ENCODE measurements at places on chromosomes 11 and 22. TPM values are rescaled to one million over a fixed set of nuclear protein-coding genes. Genes with fewer than 3 reads are reported as not detected.

Gene MS4A4A
- total RNA-seq: 7.9 TPM

Gene SYTL2
- total RNA-seq: 151 TPM

Gene HORMAD2
- not detected for total RNA-seq

Gene ELMOD1
- not detected for total RNA-seq

Gene SLC6A5
- not detected for total RNA-seq

Gene SHANK2
- total RNA-seq: 0.53 TPM

Gene CCDC89
- 16.6 TPM for total RNA-seq

Gene PRRG4
- total RNA-seq: 3.0 TPM

GRCh38 chr11:71204294-71204693 lies 48.1 kb downstream of the SHANK2 start:
- H3K4me3 ChIP-seq: no peak overlapping the region
- H3K27ac ChIP-seq: no peak overlapping the region
- no peaks in the 10 kb centered on the region for H3K4me1 ChIP-seq
- DNase-seq: no peak

GRCh38 chr11:102111011-102111786 lies 952 bp downstream of the YAP1 start:
- DNase-seq: no peak
- no peaks in the 10 kb centered on the region for H3K4me1 ChIP-seq
- H3K4me3 ChIP-seq: peak overlapping the region; percentile 89
- H3K27me3 ChIP-seq: no peaks in the 10 kb centered on the region
- no peaks in the 10 kb centered on the region for H3K36me3 ChIP-seq

DNA sequence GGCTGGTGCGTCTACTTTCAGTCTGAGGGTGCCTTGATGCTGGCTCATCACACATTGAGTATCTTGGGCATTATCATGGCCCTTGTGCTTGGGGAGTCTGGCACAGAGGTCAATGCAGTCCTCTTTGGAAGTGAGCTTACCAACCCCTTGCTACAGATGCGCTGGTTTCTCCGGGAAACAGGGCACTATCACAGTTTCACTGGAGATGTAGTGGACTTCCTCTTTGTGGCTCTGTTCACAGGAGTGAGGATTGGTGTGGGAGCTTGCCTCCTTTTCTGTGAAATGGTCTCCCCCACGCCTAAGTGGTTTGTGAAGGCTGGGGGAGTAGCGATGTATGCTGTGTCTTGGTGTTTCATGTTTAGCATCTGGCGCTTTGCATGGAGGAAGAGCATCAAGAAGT lies 4.9 kb downstream of the TLCD5 start:
- H3K27me3 ChIP-seq: no peaks in the 10 kb centered on the region
- peaks cover 13% of the 10 kb centered on the region for H3K36me3 ChIP-seq
- H3K4me1 ChIP-seq: peaks cover 45% of the 10 kb centered on the region
- H3K4me3 ChIP-seq: no peak overlapping the region
- no peak overlapping the region for H3K27ac ChIP-seq

DNA sequence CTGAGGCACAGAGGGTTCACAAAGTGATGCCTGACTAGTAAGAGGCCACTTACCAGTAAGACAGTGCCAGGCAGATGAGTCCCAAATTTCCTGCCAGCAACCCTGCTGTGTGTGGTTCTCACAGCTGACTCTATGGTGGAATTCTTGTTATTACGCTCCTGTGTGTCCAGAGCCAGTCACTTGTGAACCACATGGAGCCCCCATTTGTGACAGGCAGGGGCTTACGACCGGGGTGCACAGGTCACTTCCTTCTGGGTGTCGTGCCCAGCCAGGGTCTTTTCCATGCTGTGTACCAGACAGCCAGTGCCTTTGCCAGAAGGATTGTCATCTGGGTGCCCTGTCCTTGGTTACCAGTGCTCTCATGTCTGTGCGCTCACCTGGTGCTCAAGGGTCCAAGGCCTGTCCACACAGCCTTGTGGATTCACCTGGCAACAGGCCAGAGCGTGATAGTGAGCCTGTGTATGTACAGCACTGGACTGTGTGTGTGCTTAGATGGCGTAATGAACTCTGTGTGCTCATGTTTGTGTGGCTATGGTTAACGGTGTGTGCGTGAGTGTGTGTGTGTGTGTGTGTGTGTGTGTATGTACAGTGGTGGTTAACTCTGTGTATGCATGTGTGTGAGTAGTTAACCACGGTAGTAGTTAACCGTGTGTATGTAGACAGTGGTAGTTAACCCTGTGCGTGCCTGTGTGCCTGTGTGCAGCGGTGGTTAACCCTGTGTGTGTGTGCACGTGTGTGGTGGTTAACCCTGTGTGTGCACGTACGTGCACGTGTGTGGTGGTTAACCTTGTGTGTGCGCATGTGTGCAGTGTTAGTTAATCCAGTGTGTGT lies 18.6 kb downstream of the GRAMD4 start:
- H3K27ac ChIP-seq: no peak overlapping the region
- H3K27me3 ChIP-seq: no peaks in the 10 kb centered on the region
- no peaks in the 10 kb centered on the region for H3K36me3 ChIP-seq
- no peak for DNase-seq

GRCh38 chr22:39598017-39598965 lies 27.7 kb downstream of the CACNA1I start:
- H3K4me1 ChIP-seq: no peaks in the 10 kb centered on the region
- H3K27ac ChIP-seq: no peak overlapping the region
- H3K4me3 ChIP-seq: no peak overlapping the region

DNA sequence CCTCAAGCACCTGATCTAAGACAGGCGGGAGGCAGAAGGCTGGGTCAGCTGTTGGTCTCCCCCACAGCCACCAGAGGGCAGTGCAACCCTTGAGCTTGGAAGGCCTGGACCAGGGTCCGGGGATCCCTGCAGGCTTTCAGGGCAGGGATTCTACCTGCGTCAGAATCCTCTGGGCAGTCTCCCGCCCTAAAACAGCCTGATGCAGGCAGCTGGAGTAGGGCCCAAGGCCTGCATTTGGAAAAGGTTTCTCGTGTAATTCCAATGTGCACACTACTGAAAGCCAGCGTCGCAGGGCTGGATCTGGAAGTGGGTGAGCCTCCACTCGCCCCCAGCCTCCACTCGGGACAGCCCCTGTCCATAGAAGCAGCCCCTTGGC lies 31.8 kb downstream of the BID start:
- no peaks in the 10 kb centered on the region for H3K27me3 ChIP-seq
- H3K27ac ChIP-seq: no peak overlapping the region
- H3K4me1 ChIP-seq: no peaks in the 10 kb centered on the region
- H3K4me3 ChIP-seq: no peak overlapping the region
- DNase-seq: no peak

DNA sequence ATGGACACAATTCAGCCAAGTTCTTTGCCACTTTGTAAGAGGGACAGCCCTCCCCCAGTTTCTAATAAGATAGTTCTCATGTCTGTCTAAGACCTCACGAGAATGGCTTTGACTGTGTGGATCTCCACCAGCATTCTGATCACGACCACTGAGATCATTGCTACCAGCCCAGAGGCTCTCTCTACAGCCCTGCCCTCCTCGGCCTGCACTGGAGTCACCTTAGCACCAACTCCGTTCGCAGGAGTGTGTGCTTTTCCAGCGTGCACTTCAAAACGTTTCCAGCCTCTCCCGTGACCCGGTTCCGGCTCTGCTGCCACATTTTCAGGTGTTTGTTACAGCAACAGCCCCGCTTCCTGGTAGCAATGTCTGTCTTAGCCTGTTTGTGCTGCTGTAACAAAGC lies 26.2 kb downstream of the TSPAN32 start:
- no peaks in the 10 kb centered on the region for H3K27me3 ChIP-seq
- no peak overlapping the region for H3K27ac ChIP-seq
- H3K4me3 ChIP-seq: no peak overlapping the region
- no peaks in the 10 kb centered on the region for H3K4me1 ChIP-seq
- DNase-seq: no peak
- H3K36me3 ChIP-seq: no peaks in the 10 kb centered on the region

DNA sequence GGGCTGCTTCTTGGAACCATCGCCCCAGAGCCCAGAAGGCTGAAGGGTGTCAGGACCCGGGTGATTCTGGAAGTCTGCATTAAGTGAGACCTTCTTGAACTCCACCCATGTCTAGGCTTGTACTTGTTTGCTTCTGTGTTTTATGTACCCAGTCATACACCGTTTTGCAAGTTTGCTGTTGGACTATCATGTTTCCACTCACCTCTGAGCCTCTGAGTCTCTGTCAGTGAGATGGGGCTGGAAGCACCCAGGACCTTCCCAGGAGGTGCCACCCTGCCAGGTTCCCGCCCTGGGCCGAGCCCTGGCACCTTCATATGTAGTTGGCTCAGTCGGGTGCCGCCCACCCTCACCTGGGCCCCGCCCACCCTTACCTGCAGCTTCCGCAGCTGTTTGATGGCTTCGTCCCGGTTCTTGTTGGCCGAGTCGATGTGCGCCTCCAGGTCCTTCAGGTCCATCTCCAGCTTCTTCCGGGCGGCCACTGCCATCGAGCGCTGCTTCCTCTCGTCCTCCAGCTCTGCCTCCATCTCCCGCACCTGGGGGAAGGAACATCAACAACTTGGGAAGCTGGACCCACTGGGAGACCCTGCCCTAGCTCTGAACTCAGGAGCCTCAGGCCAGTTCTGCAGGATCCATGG lies 35.1 kb downstream of the APOL1 start:
- H3K27me3 ChIP-seq: no peaks in the 10 kb centered on the region
- no peak overlapping the region for H3K4me3 ChIP-seq
- no peak for DNase-seq
- H3K36me3 ChIP-seq: peaks cover 84% of the 10 kb centered on the region
- H3K4me1 ChIP-seq: no peaks in the 10 kb centered on the region

- peaks cover 20% of the 10 kb centered on the region for H3K36me3 ChIP-seq
- DNase-seq: no peak
- H3K4me3 ChIP-seq: no peak overlapping the region
- no peaks in the 10 kb centered on the region for H3K27me3 ChIP-seq
- no peaks in the 10 kb centered on the region for H3K4me1 ChIP-seq
These were observed 183.2 kb upstream of the PITPNB start for GRCh38 chr22:28102151-28102812.

- H3K27me3 ChIP-seq: no peaks in the 10 kb centered on the region
- no peak overlapping the region for H3K27ac ChIP-seq
- H3K4me3 ChIP-seq: no peak overlapping the region
- no peaks in the 10 kb centered on the region for H3K4me1 ChIP-seq
These were observed 13.0 kb upstream of the CARD18 start for GRCh38 chr11:105152560-105152959.

GRCh38 chr11:112506852-112507251 lies 246.2 kb upstream of the PLET1 start:
- H3K27me3 ChIP-seq: no peaks in the 10 kb centered on the region
- DNase-seq: no peak
- no peak overlapping the region for H3K27ac ChIP-seq
- no peaks in the 10 kb centered on the region for H3K36me3 ChIP-seq
- H3K4me1 ChIP-seq: no peaks in the 10 kb centered on the region

GRCh38 chr11:14783788-14784187 lies 108.2 kb downstream of the CYP2R1 start:
- no peak for DNase-seq
- no peaks in the 10 kb centered on the region for H3K4me1 ChIP-seq
- no peaks in the 10 kb centered on the region for H3K27me3 ChIP-seq
- H3K36me3 ChIP-seq: no peaks in the 10 kb centered on the region

GRCh38 chr22:24289114-24289513 lies 18.5 kb downstream of the SPECC1L start:
- no peaks in the 10 kb centered on the region for H3K36me3 ChIP-seq
- H3K27ac ChIP-seq: peak overlapping the region; percentile 79
- no peak for DNase-seq

DNA sequence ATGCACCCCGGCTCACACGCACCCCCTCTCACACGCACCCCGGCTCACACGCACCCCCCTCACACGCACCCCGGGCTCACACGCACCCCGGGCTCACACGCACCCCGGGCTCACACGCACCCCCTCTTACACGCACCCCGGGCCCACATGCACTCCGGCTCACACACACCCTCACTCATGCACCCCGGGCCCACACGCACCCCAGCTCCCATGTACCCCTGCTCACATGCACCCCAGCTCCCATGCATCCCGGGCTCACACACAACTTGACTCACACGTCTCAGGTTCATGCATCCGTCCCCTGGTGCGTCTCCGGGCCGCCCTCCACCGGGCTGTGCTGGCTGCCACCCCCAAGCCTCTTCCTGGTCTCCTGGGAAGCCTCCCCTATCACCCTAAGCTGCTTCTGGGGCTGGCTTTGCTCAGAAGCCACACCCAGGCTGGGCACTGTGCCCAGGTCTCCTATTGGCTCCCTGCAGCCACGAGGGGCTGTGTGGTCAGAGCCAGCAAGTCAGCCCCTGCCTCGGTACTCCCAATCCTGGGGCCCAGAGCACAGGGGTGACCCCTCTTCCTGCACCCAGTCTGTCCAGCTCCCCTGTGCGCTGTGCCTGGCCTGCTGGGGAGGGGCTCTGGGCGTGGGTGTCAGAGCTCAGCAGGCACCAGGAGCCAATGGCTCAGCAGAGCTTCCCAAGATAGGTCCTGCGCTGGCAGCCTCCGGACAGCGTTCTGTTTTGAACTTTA lies 16.9 kb downstream of the TSPAN4 start:
- peak overlapping the region; percentile 5 for H3K27ac ChIP-seq
- H3K4me3 ChIP-seq: peak overlapping the region; percentile 7
- DNase-seq: no peak

DNA sequence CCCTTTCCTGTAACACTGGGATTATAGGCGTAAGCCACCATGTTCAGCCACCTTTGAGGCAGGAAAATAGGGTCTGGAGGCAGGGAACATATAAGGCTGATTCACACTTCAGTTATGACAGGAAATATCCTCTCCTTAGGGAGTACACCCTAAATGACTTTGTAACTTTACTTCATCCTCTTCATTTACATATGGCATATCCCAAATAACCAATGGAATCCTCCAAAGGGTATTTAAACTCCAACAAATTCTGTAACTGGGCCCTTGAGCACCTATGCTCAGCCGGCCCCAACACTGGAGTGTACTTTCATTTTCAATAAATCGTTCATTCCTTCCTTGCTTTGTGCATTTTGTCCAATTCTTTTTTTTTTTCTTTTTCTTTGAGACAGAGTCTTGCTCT lies 1.6 kb upstream of the KAT5 start:
- H3K4me1 ChIP-seq: peaks cover 4% of the 10 kb centered on the region
- H3K27ac ChIP-seq: peak overlapping the region; percentile 96
- no peaks in the 10 kb centered on the region for H3K27me3 ChIP-seq
- no peak for DNase-seq

DNA sequence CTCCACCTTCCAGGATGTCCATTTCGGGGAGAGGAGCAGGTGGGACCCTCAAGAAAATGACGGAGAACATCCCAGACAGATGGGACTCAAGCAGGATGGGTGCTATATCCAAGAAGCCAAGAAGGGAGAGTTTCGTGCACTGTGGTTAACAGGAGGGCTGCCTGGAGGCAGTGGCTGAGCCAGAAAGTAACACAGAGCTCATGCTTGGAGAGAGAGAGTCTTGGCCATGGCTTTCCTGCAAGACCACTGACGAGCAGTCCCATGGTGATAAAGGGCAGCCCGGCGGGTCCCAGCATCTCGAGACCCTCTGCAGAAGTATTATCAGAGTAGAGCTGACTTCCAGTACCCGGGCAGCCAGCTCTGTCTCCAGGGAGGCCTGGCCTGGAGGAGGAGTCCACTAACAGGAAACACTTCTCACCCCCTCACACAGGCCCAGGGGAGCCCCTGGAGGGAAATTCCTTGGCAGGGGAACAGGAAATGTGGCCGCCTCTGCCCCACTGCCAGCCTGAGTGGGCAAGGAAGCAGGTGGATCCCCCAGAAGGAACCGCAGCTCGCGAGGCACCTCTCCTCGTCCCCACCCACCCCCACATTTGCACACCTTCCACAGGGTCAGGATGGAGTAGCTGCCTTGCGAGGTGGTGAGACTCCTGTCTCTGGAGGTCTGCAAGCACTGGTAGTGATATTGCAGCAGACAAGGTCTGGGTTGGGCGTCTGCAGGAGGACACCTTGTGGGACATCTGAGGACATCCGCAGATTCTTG lies 32.2 kb downstream of the CYTH4 start:
- no peaks in the 10 kb centered on the region for H3K4me1 ChIP-seq
- H3K4me3 ChIP-seq: no peak overlapping the region
- no peak for DNase-seq
- H3K36me3 ChIP-seq: no peaks in the 10 kb centered on the region
- no peaks in the 10 kb centered on the region for H3K27me3 ChIP-seq

- peaks cover 27% of the 10 kb centered on the region for H3K36me3 ChIP-seq
- peak within 1 kb of the TSS; percentile 37 for H3K4me3 ChIP-seq
- H3K27ac ChIP-seq: peak within 1 kb of the TSS; percentile 21
These were observed at the start of gene NPAS4 for GRCh38 chr11:66420671-66421476. Gene NPAS4, plus strand, starts transcription at chr11:66421035. Its CDS starts 145 bp downstream, at chr11:66421180.

Data from ascending aorta (tissue), 2 donors.